ENCODE measurements at places on chromosomes 1 and 21.
A peak's percentile ranks its signal among the peaks of the same experiment; 100 is the strongest.

- no peak for DNase-seq
These were observed 1.9 kb downstream of the PLEKHA6 start for GRCh38 chr1:204357551-204358490.

GRCh38 chr1:8238141-8239038 is 79.5 kb upstream of the SLC45A1 start:
- no peak for DNase-seq

DNA sequence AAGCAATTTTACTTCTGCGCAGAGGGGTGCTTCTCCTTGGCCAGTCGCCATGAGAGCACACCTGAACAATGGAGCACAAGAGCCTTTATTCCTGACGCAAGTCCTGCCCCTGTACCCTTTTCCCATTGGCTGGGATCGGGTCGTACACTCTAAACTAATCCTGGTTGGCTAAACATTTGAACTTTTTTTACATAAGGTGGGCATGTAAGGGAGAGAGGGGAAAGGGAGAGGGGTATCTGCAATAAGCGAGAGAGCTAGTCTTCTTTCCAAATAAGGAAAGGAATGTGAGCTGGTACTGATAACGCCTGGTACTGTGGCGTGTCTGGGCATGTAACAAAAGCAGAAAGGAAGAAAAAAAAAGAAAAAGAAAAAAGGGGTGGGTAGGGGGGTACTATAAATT is 21.8 kb downstream of the MFSD2A start:
- DNase-seq = no peak

GRCh38 chr1:100597061-100597741 is 59.3 kb downstream of the GPR88 start:
- no peak for DNase-seq

DNA sequence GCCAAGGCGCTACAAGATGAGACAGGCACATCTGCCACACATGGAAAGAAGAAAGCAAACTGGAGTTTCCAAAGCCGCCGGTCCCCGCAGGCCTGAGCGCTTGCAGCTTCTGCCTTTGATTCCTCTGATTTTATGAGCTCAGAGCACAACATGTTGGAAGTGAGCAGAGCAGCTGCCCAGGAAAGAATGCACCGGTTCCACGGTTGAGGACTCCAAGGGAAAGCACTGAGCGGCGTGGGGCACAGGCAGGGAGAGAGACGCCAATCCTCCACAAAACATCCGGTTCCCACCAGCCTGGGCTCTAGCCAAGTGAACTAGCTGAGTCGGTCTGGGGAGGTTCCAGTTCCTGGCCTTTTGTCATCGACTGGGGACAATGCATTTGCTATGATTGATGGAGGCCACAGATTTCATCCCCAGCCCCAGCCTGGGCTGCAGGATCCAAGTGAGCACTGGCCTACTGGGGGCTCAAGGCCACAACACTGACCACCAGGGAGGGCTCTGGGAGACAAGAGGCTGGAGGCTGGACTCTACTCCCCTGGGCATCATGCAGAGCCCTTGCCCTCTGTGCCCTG is 253.1 kb upstream of the IRF2BP2 start:
- no peak for DNase-seq

DNA sequence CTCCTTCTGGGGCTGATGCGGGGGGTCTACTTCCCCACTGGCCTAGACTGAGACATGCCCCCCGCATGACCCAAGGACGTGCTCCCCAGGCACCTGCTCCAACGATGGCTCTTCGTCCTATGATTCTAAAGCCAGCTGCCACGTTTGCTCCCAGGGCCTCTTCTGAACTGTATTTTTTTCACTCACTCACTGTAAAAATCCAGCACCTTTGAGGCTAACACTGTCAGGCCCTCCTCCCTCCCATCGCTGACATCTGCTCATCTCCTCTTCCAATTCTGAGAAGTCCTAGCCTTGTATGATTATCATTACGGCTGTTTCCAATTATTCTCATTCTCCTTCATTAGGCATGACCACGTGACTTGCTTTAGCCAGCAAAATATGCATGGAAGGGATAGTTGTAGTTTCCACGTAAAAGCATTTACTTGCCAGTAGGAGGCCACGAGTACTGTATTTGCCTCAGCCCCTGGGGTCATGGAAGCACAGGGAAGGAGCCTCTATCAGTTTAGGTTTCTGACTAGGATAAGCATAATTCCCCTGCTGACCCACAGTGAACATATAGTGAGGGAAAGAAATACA is 19.1 kb upstream of the EDN2 start:
- DNase-seq = no peak

DNA sequence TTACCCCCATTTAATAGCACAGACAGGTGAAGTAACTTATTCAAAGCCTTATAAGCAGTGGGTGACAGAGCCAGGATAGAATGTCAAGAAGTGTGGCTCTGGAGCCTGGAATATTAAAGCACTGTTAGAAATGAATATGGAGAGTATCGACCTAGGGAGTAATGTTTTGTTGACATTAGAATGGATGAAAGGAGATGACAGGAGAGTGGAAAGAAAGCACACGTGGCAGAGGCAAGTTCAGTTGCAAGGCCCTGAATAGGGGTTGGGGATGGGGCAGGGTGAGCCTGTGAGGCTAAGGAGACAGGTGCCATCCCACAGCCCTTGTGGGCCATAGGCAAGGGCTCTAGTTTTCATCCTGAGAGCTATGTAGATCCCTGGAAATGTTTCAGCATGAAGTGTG is 125.5 kb upstream of the PLXNA2 start:
- no peak for DNase-seq

DNA sequence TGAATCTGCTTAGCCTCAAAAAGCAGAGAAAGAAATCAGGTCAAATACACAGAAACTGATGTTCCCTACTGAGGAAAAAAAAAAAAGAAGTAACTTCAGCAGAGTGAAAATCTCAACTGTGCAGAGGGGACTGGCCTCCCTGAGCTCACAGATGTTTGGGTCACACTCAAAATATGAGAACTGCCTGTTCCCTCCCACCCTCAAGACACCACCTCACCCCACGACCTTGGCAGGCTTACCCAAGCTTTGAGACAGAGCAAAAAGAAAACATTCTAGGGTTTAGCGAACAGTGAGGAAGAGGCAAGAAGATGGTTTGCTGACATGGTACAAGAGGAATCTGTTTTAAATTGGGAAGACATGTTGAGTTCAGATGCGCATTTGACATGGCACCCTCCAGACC is 48.8 kb downstream of the NID1 start:
- DNase-seq = no peak

GRCh38 chr1:33170351-33171274 is 11.2 kb downstream of the TRIM62 start:
- DNase-seq = no peak

DNA sequence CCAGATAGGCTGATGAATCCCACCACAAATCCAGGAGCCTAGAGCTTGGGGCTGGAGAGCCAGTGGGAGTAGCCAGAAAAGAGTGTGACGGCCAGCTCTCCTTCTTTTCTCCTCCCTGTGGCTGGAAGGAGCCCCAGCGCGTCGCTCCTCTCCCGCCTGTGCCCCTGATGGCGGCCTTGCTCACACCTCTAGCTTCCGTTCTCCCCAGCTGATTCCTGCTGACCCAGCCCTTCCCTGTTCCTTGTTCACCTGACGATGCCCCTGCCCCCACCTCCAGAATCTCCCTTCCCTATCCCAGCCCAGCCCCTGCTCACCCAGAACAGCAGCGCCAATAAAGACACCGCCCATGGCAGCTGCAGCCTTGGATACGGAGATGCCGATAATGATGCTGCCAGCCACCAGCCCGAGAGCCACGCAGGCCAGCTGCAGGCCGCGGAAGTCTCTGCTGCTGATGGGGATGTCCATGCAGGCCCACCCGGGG is 656 bp downstream of the KNCN start:
- DNase-seq = no peak

DNA sequence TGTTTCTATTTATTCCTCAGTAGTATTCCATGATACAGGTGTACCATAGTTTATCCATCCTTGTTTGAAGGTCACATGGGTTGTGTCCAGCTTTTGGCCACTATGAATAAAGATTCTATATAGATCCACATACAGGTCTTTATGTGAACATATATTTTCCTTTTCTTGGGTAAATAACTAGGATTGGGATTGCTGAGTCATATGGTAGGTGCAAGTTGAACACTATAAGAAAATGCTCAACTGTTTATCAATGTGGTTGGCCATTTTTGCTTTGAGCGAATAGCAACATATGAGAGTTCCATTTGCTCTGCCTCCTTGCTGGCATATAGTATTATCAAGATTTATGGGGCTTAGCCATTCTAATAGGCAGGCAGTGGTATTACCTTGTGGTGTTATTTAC is 170.2 kb upstream of the KCNJ15 start:
- no peak for DNase-seq

DNA sequence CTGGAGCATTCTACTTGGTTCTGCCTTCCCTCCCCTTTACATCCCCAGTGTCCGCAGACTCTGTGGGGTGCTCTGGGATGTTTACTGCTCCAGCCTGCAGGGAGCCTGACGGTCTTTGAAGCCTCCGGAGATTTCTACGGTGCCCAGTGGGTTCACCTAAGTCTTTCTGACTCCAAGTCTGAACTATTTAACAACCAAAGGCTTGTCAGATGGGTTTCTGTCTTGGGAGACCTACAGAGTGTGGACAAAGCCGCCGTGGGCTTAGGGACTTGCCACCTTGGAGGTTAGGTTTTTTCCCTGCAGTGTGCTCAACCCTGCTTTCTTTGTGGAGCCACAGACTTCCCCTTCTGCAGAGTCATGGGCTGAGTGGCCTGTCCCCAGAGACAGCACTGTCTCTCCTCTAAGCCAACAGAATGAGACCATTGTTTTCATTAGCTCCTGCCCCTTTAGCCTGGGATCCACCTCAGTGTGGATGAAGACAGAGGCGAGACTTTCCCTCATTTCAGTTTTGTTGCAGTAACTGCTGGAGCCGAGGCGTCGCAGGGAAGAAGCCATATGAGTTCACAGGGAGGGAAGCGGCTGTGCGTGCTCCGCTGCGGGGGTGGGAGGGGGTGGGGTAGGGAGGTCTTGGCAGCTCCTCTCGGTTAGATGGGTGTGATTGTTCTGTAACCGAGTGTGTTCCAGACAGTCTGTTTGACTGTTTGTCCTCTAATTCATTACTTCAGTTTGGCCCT is 120.7 kb downstream of the CNIH3 start:
- no peak for DNase-seq

DNA sequence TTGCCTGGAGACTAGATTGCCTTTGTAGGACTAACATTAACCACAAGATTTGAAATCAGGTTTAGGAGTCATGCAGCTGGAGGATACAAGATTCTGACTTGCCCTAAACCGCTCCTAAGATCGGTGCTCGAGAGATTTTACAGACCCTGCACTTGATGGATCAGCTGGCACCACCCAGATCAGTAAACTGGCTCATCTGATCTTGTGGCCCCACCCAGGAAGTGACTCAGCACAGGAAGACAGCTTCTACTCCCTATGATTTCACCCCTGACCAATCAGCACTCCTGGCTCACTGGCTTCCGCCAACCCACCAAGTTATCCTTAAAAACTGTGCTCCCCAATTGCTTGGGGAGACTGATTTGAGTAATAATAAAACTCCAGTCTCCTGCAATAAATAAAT is 876 bp upstream of the CATSPERE start:
- peak; percentile 26 for DNase-seq
